LHCN-M2 (cell line): ENCODE measurements at places on chromosomes 5 and 9. TPM values are rescaled to one million over a fixed set of nuclear protein-coding genes. Genes with fewer than 3 reads are reported as not detected.

- no peak for DNase-seq
Observed at GRCh38 chr9:124429530-124429867, 14.3 kb upstream of the PSMB7 start.

DNA sequence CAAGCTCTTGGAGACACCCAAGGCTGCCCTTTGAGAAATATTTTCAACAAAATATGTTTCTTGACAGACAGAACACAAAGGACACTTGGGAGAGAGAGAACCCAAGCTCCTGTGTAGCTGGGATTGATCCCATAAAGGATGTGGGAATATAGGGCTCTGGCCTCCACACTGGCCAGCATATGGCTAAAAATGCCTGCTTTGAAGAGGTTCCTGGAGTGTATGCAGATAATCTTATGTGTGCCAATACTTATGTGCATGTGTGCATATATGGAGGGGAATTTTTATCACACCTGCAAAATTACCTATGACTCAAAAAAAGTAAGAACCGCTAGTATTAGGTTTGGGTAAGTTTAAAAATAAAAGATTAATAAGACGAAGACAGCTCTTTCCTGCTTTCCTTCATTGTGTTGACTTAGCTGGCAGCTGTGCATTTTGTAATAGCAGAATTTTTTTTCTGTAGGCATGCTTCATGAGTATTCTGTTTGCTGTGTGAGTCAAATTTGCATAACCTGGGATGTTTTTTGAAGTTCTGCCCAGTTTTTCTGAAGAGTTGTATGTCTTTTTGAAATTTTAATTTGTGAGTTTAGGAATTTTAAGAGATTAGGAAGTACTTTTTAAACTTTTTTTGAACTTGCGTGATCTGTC lies 42.6 kb downstream of the HACD4 start:
- DNase-seq = peak; percentile 46

DNA sequence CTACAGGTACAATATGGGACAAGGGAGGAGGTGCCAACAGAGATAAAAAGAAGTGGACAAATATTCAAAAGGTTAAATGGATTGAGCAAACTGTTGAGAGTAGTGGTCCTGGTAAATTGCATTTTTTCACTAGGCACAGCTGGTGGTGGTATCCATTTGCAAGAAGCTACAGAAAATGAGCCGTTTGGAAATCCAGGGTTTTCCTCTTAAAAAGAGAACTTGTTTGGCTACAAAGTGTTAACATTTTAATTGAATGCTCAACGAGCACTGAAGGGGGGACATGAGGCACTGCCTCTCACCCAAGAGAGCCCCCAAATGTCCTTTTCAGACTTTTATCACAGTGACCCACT lies 491 bp upstream of the ZCCHC9 start:
- DNase-seq = no peak

- no peak for DNase-seq
Observed at GRCh38 chr5:155866971-155867370, 460.0 kb upstream of the SGCD start.

- DNase-seq = peak; percentile 61
Observed at GRCh38 chr5:172707285-172708182, 63.5 kb downstream of the DUSP1 start.

DNA sequence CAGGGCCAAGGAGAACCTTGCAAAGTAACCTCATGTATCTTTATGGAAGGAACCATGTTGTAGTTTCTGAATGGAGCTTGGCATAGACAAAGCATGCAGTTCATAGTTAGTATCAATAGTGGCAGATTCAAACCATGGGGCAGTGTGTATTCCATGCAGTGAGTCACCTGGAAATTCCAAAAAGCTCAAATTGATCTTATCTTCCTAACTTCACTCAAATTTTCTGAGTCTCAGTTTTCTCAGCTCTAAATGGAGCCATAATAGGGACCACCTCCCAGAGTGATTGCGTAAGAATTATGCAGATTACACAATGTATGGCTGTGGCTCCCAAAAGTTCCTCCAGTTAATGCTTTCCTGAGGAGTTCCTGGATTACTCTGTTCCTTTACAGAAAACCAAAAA lies 549.9 kb upstream of the KLF4 start:
- DNase-seq = no peak

The SELENOP gene
- total RNA-seq = 29.4 and 43.2 TPM in 2 replicates

- no peak for DNase-seq
Observed at GRCh38 chr9:114803479-114804265, 2.2 kb downstream of the TNFSF15 start.

The C5orf52 gene
- not detected in 2 replicates for total RNA-seq

DNA sequence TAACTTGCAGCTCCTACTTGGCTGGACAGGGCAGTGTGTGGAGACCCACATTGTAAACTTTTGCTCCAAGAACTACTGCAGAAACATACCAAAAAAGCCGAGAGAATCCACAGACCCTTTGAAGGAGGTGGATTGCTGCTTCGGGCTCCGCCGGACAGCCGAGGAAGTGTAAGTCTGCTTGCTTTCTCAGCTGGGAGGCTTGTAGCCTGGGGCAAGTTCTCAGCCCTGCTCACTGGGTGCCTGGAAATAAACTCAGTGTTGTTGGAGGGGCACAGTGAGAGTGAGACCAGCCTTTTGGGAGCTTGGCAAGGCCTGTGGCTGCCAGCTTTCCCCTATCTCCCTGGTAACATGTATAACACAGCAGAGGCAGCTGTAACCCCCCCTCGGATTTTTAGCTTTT lies 215.6 kb downstream of the SYK start:
- DNase-seq = no peak

The DIAPH1 gene
- total RNA-seq = 28.2 and 38.9 TPM in 2 replicates

- DNase-seq = no peak
Observed at GRCh38 chr5:87722286-87722685, 309.6 kb upstream of the CCNH start.

The F12 gene
- 3.1 and 3.6 TPM in 2 replicates for total RNA-seq

DNA sequence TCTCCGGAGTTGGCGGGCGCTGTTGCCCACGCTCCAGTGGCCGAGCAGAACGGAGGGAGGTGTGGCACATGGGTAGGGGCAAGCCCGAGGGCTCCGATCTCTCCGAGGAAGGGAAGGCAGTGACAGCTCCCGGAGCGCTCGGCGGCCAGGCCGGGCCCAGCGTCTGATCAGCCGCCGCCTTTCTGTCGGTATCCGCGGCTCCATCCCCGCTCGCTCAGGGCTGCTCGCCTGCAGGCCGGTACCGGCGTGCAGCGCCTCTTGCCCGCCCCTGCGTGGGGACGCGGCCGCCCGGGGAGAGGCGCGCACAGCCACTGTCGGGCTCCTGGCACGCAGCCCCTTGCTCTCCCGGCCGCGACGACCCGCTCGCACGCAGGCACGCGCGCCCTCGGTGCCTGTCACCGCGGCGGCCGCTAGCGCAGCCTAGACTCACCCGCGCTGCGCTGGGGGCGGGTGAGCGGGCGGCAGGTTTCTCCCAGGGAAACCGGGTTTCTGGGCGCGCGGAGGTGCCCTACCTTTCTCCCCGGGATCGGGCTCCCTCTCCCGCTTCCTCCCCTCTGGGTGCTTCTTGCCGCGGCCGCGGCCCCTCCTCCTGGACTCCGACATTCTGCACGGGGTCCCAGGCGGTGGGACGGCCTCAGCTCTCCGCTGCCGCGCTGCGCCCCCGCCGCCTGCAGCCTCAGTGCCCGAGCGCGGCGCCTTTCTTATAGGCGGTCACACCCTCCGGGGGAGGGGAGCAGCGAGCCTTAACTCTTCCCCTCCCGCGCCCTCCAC lies 108.4 kb downstream of the PSD2 start:
- no peak for DNase-seq

- no peak for DNase-seq
Observed at GRCh38 chr9:136662326-136662655, 425 bp upstream of the EGFL7 start.

DNA sequence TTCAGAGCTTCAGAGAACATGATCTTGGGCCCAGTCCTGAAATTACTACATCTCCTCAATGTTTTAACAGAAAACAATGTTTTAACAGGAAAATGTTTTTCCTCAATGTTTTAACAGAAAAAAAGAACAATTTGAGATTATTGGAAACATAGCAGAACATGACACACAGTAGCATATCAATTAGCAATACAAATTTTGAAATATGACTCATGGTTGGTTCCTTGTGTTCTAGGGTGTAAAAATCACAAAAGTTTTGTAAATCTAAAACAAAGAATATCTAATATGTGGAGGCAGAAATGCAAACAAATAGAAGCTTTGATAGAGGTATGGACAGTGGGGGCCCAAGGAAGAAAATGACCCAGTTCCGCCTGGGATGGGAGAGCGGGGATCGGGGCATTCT lies 22.8 kb upstream of the ARSB start:
- no peak for DNase-seq
